Fibroblast of skin of abdomen (primary cell): ENCODE measurements at places on chromosomes 4 and X.

DNA sequence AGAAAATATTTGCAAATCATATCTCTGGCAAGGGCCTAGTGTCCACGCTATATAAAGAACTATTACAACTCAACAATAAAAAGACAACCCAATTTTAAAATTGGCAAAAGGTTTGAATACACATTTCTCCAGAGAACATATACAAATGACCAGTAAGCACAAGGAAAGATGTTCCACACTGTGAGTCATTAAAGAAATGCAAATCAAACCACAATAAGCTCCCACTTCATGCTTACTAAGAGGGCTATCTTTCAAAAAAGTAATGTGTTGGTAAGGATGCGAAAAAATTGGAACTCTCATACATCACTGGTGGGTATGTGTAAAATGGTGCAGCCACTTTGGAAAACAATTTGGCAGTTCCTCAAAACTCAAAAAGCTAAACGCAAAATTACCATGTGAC lies 884.0 kb upstream of the INTU start:
- DNase-seq = peak; percentile 58

GRCh38 chrX:12240491-12240890 lies 102.2 kb downstream of the FRMPD4 start:
- DNase-seq = no peak

GRCh38 chrX:71282514-71283402 lies 677 bp upstream of the NONO start:
- DNase-seq = no peak

- DNase-seq = no peak
Measured at GRCh38 chrX:71556036-71556435, 22.2 kb upstream of the GCNA start.

DNA sequence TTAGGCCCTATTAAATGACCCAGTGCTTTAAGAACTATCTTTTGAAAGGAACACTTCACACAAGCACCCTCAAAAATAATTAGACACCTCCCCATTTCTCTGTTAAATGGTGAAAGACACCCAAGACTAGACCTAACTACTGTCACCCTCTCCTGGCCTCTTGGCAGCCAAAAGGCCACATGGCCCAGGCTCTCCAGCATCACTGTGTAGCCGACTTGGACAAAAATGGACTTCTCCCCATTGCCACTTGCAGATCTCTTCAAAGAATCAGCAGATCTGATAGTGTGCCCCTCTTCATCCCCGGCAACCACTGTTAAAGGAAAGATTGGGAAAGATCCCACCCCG lies 2.0 kb downstream of the MID1IP1 start:
- no peak for DNase-seq

GRCh38 chr4:6907658-6908191 lies 1.9 kb upstream of the TBC1D14 start:
- DNase-seq = no peak

GRCh38 chr4:26223155-26223554 lies 97.7 kb upstream of the RBPJ start:
- DNase-seq = peak; percentile 60

DNA sequence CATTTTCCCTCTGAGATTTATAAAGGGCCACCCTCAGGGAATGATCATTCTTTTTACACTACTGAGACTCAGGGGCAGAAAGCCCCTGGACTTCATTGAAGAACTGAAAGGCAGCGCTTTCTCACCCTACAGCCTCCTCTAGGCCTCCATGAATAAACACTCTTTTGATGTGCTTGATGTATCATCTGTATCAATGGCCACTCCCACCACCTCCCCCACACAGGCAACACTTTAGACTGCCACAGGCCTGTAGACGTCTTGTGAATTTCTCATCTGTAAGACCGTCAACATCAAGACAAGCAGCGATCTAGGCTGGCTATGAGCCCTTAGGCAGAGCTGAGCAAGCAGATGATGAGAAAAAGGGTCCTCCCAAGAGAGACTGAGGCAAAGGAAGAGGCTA lies 123.2 kb downstream of the HUWE1 start:
- DNase-seq = no peak

DNA sequence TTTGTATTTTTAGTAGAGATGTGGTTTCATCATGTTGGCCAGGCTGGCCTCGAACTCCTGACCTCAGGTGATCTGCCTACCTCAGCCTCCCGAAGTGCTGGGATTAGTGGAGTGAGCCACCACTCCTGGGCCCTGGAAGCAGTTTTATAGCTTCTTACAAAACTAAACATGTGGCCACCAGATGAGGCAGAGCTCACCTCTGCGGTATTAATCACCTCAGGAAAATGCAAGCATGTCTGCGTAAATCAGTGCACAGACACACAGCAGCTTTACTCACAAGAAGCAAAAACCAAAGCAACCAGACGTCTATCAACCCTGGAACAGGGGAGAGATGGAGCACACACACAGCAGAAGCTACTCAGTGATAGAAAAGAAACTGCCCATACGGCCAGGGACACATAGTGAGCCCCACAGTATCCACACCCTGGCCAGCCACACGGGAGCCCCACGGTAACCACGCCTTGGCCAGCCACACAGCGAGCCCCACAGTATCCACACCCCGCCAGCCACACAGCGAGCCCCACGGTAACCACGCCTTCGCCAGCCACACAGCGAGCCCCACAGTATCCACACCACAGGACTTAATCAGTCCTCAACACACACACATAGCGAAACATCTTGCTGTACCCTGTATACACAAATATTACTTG lies 30.2 kb downstream of the PPP2R3B start:
- DNase-seq = peak; percentile 98

- DNase-seq = no peak
Measured at GRCh38 chr4:169418846-169419245, 148.1 kb upstream of the SH3RF1 start.

DNA sequence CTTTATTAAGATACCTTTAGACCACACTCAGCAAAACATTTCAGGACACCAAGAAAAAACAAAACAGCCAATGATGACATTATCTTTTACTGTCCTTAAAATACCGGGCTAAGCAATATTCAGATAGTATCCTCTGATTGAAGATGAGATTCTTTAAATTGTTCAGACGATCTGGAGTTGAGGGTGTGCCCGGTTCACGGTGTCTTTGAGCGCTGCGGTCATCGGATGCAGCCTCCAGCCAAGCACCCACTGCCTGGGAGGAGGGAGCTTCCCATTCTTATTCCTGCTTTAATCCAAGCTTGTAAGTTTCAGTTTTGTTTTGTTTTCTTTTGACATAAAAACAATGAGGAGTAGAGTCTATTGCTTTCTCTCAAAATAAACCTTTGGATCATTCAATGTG lies 14.1 kb downstream of the FAM149A start:
- no peak for DNase-seq

DNA sequence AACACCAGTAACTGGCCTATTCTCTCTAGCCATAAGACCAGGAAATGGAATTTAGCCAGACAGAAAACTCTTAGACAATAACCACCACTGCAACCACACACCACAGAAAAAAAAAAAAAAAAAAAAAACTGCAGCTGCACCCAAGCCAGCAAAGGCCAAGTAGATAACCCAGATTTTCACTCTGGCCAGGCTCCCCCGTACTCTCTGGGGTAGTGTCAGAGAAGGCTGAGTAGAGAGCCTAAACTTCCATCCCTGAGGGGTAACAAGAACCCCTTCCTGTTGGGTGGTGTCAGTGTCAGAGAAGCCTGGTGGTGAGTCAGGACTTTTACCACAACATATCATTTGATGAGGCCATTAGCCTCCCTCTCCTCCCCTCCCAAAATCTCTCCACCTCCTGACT lies 5.6 kb upstream of the DLG3 start:
- DNase-seq = peak; percentile 8

GRCh38 chr4:120685756-120686278 lies 236.7 kb downstream of the PRDM5 start:
- DNase-seq = peak; percentile 30

GRCh38 chrX:134407065-134407376 lies 52.9 kb upstream of the HPRT1 start:
- DNase-seq = no peak

DNA sequence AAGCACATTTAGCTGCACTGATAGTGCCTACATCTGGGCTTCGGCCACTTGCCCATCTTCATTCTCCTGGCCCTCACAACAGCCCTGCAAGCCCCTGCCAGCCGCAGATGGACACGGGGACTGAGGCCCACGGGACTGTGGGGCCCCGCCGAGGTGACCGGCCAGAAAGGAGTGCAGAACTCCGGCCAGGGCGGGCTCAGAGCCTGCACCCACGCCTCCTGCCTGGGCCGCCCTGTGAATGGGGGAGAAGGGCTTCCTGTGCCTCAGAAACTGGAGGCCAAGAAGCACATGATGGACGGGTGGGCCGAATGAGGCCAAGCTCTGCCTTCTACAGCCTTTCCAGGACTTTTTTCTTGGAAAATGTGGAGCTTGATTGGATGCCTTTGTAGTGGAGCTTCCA lies 35.7 kb upstream of the HGFAC start:
- no peak for DNase-seq

- DNase-seq = no peak
Measured at GRCh38 chr4:28482580-28483270, 1622.1 kb downstream of the STIM2 start.

GRCh38 chr4:139279760-139280620 lies at the start of gene MGARP:
MGARP (minus strand) TSS chr4:139280225; CDS start chr4:139280158, 67 bp downstream.
- DNase-seq = peak; percentile 19

DNA sequence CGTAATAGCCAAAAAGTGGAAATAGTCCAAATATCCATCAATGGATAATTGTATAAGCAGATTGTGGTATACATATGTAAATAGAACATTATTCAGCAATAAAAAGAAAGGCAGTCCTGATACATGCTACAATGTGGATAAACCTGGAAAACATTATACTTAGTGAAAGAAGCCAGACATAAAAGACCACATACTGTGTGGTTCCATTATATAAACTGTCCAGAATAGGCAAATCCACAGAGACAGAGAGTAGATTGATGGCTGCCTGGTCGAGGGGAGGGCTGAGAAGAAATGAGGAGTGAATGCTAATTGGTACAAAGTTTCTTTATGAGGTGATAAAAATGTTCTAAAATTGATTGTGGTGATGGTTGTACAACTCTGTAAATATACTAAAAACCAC lies 397.4 kb upstream of the RPS6KA3 start:
- DNase-seq = no peak

DNA sequence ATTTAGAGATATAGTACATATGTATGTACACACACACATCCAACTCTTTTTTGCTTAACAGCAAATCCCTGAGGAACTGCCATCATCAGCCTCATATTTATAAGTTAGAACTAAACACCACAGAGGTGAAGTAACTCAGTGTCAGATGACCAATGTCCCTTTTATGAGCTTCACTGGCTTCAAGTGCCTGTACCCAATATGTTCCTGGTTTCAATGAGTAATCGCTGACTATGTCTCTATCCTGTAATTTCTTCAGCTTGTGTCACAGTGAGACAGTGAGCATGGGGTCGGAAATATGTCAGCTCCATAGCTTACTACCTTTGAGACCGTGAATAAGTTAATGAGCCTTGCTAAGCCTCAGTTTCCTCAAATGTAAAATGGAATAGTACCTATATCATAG lies 136.2 kb upstream of the RASGEF1B start:
- DNase-seq = no peak

GRCh38 chr4:3013839-3014350 lies 50.5 kb downstream of the GRK4 start:
- DNase-seq = no peak

DNA sequence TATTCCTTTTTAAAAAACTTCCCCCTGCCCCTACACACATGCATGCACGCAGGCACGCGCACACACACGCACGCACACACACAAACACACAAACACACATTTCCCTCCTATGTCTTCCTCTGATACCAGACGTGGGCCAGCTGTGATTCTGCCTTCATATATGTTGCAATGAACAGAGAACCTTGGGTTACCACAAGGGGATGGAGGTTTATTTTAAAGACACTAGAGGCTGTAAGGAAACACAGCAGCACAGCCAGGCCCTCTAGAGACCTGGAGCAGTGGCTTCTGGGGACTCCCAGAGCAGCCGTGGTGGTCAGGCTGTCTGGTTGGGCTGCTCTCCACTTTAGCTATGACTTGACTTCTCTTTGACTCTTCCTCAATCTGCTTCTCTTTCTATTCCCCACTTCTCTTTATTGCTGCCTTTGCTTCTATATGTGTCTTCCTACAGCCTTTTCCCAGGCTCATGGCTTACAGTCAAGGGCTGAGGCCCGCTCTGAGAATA lies 3.2 kb upstream of the TLR10 start:
- no peak for DNase-seq

DNA sequence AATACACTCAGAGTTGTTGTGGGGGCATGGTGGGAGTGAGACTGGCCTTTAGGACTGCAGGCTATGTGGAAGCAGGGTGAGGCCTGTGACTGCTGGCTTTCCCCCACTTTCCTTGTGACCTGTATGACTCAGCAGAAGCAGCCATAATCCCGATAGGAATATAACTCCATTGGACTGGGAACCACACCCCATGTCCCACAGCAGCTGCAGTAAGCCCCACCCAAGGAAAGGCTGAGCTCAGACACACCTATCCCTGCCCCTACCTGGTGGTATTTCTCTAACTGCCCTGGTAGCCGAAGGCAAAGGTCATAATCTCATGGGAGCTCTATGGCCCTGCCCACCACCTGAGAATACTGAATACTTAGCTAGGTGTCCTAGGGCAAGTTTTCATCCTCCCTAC lies 169.3 kb downstream of the GC start:
- no peak for DNase-seq

GRCh38 chr4:170656506-170656905 lies 566.8 kb upstream of the AADAT start:
- DNase-seq = no peak

DNA sequence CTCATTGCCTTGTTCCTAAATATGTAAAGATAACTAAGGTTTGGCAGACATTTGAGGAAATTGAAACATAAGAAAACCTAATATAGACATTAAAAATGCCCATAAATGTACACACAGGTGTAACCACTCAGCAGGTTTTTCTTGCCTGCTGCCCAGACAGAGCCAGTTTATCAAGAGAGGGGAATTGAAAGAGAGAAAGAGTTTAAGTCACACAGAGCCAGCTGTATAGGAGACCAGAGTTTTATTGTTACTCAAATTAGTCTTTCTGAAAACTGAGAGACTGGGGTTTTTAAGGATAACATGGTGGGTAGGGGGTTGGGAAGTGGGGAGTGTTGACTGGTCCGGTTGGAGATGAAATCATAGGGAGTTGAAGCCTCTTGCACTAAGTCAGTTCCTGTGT lies 119.0 kb downstream of the CFAP299 start:
- DNase-seq = no peak

GRCh38 chr4:26493461-26493860 lies 3.2 kb upstream of the CCKAR start:
- DNase-seq = no peak

GRCh38 chrX:3504916-3505315 lies 158.5 kb upstream of the MXRA5 start:
- peak; percentile 51 for DNase-seq

- no peak for DNase-seq
Measured at GRCh38 chrX:39839371-39839770, 258.4 kb downstream of the BCOR start.

DNA sequence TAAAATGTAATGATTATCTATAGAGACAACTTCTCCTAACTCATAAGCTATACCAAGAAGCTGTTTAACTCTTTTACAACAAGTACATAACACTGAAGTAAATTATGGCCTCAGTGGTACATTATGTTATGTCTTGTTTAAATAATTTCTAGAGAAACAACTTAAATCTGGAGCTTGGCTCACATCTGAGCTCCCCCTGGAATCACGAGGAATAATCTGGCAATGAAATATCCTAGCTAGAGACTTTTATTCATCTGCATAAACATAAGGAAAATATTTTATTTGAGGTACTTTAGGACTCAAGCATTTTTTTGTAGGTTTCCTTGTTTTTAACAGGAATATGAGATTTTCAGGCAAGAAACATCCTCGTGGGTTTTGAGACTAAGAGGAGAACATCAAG lies 354.7 kb upstream of the SLC7A11 start:
- no peak for DNase-seq
